ENCODE measurements at places on chromosomes 16 and 17.

DNA sequence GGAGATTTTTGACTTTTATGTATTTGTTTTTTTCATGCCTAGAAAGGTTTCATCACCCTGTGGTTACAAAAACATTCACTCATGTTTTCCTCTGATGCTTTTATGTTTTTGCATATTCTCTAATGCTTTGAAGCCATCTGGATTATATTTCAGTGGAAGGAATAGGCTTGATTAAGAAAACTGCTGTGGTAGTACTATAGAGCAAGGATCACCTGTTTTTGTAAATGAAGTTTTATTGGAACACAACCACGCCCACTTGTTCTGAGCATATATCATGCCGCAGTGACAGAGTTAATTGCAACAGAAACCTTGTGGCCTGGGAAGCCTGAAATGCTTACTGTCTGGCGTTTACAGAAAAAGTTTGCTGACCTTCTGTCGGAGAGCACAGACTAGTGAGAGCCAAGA lies 11.5 kb downstream of the COX10 start:
- DNase-seq: no peak

DNA sequence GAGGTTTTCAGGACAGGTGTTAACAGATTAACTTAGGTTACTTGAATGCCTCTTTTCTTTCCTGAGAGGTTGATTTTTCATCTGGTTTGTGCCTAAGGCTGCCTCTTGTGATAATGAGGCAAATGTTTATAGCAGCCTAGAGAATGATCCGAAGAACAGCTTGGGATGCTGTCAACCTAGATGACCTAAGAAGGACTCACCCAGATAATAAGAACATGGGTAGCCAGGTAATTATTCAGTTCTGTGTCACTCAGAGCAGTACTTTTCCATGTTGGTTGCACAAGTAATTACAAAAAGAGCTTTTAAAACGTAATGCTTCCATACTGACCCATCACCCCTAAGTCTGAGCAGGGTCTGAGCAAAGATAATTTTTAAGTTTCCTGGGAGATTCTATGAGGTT lies 60.3 kb downstream of the CHD9 start:
- DNase-seq: no peak

GRCh38 chr16:86786338-86786737 lies 208.0 kb downstream of the FOXL1 start:
- DNase-seq: no peak

GRCh38 chr16:86410081-86410480 lies 100.2 kb upstream of the FOXF1 start:
- DNase-seq: no peak

- DNase-seq: no peak
Observed at GRCh38 chr17:68600067-68600930, 868 bp downstream of the FAM20A start.

DNA sequence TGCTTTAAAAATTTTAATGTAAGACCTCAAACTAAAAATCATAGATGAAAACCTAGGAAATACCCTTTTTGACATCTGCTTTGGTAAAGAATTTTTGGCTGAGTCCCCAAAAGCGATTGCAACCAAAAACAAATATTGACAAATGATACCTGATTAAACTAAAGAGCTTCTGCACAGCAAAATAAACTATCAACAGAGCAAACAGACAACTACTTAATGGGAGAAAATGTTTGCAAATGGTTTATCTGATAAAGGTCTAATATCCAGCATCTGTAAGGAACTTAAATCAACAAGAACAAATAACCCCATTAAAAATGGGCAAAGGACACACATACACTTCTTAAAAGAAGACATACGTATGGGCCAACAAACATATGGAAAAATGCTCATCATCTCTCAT lies 242.5 kb downstream of the BCAS3 start:
- no peak for DNase-seq

DNA sequence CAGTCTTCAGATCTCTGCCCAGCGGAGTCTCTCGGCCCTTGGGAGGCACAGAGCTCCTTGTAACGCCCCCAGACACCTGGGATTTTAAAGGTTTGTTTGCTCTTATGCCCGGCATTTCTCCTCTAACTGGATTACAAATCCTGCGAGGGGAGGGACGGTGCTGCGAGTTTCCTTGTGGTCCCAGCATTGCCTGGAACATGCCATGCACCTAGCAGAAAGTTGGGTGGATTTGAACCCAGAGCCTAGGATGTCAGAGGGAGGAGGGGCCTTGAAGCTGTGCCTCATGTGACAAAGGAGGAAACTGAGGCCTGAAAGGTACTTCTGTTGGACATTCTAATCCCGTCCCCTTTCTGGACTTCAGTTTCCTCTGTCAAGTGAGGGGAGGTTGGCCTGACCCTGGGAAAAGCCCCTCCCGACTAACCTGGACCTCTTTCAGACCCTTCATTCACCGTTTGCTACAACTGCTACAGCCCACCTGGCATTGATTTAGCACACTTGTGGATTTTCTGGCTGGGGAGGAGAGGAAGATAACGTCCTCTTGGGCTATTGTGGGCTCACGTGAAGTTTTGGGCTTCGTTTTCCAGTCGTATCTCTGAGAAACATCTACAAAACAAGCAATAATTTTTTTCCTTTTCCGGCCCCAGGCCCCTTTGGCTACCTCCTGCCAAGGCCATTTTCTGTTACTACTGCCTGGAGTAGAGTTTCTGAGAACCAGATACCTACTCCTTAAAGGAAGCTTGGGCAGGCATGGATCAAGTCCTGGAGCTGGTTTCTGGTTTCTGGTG lies 30.9 kb downstream of the MRC2 start:
- DNase-seq: no peak

DNA sequence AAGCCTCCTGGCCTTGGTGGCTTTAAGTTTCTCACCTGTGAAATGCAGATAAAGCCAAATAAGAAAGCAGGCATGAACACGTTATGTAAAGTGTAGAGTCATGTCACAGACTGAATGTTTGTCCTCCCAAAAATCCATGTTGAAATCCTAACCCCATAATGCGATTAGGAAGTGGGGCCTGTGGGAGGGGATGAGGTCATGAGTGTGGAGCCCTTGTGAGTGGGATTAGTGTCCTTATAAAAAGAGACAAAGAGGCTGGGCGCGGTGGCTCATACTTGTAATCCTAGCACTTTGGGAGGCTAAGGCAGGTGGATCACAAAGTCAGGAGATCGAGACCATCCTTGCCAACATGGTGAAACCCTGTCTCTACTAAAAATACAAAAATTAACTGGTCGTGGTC lies 19.5 kb upstream of the C16orf78 start:
- no peak for DNase-seq

DNA sequence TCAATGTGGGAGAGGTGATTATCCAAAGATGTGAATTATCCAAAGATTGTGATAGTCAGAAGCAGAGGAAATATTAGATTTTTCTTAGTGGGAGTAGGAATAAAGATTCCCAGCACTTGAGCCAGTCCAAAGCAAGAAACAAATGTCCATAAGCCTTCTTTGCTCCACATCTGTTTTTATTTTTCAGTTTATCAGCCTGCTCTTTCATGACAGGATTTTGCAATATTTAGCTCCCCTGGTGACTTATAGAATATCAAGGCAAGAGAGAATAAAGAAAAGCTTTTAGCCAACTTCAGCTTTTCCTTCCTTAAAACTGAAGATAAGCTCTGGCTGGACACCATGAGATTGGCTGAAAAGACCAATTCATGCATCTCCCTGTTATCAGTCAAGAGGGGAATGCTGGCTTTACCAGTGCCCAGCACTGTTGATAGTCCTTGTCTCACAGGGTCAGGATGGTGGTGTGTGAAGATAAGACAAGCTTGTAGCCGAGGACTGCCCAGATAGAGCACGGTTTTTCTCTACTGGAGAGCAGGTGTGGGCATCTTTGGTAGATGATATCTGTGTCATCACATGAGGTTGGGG lies 706.5 kb downstream of the KCNJ2 start:
- DNase-seq: no peak

DNA sequence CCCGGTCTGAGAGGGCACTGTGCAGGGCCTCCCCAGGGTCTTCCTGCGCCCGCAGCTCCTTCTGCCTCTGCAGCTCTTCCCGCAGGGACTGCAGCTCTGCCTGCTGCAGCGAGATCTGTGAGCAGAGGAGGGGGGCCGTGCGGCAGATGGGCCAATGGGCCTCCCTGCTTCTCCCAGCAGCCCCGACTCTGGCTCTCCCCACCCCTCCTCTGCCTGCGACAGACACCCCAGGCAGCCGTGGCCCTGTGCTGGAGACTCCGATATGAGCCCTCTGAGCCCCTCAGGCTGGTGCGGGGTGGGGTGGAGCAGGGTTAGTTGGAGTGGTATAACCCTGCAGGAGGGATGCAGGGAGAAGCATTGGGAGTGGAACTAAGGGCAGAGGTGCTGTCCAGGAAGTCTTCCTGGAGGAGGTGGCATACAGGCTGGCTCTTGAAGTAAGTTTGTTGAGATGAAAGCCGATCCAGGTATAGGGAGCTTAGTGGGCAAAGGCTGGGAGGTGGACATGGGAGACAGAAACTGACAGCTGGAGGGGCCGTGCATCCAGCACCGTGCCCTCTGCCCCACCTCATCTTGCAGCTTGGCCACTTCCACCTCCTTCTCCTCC lies 5.0 kb downstream of the THOC6 start:
- DNase-seq: no peak

DNA sequence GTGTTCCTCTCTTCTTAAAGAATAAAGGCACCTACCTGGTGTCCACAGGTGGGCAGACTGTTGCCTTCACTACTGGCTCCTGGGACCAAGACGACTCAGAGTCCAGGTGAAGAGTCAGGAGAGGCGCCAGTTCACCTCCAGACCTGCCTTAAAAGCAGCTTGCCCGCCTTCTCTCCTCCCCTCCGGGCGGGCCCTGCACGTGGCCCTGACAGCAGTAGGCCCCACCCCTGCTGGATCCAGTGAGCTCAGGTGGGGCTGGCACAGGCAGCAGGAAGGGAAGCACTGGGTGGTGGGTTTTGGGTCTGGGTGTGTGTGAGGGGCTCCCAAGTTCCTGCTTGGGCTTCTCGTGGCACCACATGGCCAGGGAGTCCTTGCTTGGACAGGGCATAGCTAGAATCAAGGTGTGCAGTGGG lies at the start of gene TNS4:
Gene TNS4, minus strand, starts transcription at position 125 of the 413 bp plus-strand sequence. CDS start 5,198 bp downstream, outside the sequence.
- no peak for DNase-seq

- no peak for DNase-seq
Observed at GRCh38 chr16:938136-938535, 32.6 kb downstream of the LMF1 start.

GRCh38 chr17:19904924-19905323 lies 37.2 kb upstream of the ULK2 start:
- no peak for DNase-seq

GRCh38 chr17:58193641-58194255 lies 1.2 kb downstream of the EPX start:
- no peak for DNase-seq

- no peak for DNase-seq
Observed at GRCh38 chr16:89334988-89335802, 117.7 kb downstream of the ZNF778 start.

DNA sequence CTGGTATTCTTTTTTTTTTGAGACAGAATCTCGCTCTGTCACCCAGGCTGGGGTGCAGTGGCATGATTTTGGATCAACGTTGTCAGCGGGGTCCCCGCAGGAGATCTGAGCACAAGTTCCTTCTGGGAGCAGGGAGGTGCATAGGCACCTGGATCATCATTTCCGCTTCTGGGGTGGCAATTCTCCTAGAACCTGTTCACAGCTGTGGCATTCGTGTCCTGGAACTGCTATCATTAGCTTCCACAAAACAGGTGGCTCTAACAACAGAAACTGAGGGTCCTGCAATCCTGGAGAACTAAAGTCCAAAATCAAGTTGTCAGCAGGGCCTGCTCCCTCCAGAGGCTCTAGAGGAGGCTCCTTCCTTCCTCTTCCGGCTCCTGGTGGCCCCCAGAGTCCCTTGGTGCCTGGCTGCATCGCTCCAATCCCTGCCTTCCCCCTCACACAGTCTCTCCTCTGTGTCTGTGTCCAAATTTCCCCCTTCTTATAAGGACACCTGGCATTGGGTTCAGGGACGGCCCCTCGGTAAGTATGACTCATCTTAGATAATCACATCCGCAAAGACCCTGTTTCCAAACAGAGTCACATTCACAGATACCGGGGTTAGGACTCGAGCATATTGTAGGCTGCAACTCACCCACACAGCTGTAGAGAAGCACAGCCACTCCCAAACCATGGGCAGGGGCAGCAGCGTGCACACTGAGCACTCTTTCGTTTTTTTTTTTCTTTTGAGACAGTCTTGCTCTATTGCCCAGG lies 43.5 kb upstream of the KLHDC4 start:
- DNase-seq: peak; percentile 35

DNA sequence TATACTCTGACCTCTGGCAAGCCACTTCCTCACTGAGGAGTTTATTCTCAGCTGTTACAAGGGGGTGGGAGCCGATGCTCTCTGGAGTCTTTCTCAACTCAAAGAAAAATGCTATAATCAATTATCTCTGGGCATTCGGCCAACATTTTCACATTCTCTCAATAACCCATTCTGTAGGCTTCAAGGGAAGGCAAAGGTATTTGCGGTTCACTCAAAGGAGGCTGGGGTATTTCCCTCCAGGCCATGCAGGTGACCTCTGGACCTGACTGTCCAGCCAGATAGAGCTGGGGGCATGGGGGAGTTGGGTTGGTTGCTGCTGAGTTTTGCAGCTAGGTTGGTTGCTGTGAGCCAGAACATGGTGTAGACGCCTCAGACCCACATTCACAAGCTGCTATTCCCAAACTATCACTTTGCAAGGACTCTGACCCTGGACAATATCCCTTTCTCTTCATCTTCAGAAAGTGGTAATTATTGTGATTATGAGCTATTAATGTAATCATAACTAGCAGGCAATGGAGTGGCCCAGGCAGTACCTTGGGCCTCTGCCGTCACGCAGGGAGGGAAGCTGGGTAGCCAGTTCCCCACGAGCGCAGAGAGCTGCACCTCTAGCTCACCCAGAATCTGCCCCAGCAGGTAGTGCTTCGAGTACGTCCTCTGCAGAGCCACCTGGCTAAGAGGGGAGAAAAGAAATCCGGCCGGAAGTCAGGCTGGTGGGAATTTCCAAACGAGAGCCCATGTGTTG lies 42.1 kb downstream of the AIPL1 start:
- DNase-seq: no peak
